Stimulated activated naive CD4-positive, alpha-beta T cell treated with Interleukin-2 at 50 U/mL for 16 hours (primary cell): ENCODE measurements at places on chromosomes 5 and 9.

GRCh38 chr5:175712313-175712680, 54.4 kb downstream of the HRH2 start:
- DNase-seq, result no peak

DNA sequence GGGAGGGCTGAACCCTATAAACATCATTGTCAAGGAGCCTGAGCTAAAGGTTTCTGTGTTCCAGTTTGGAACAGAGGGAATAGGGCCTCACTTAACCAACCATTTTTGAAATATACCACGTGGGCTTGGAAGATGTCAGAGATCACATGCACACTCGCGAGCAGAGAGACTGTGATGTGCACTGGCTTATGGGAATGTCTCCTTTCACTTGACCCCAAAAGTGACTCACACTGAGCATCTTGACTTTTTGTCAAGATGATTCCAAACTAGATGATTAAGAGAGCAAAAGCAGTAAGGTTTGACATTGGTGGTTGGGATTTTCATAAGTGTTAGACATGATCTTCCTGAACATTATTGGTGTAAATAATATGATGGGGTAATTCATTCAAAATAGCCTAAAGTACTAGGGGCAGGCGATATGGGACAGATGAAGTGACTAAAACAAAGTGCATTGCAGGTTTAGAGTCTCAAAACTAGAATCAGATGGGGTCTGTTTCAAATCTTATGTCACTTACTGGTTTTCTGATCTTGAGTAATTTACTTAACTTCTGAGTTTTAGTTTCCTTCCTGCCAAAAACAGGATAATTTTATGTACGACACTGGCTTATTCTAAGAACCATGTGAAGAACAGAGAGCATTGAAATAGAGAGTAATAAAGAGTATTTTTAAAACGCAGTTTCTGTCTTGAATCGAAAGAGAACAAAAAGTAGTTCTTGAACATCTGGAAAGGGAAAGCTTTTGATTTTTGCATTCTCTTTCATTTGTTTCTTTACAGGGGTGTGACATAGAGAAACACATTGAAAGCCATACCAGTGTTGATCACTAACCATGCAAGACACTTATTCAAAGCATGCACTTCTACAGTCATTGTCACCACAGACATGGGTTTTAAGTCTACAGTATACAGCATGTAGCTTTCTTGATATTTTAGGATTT, 383.0 kb downstream of the DIRAS2 start:
- no peak for DNase-seq

- peak; percentile 66 for DNase-seq
Measured at GRCh38 chr9:129624168-129624759, 1.7 kb upstream of the NTMT1 start.

- no peak for DNase-seq
Measured at GRCh38 chr5:145965804-145966203, 29.4 kb downstream of the SH3RF2 start.

DNA sequence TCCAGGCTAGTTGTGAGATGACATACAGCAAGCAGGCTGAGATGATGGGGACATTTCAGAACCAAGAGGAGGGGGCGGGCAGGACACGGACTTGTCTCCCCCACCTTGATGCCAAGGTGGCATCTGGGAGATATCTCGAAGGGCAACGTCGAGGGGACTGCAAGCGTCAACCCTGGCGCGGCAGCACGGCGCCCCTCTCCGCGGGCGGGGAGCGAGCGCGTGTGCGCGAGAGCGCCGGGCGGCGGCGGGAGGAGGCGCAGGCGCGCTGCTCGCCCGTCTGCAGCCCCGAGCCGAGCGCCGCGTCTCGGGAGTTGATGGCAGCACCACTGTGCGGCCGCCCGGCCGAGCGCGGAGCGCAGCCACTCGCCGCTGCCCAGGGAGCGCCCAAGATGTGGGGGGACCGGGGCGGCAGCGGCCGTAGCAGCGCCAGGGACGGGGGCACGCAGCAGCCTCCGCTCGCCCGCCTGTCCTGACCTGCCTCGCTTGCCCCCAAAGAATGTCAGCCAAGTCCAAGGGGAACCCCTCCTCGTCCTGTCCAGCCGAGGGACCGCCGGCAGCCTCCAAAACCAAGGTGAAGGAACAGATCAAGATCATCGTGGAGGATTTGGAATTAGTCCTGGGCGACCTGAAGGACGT, at the start of gene PRR16:
Gene PRR16 (plus strand): TSS at position 310 of the 636 bp plus-strand sequence.
- no peak for DNase-seq

- no peak for DNase-seq
Measured at GRCh38 chr5:139488260-139488659, 5.7 kb upstream of the STING1 start.

- DNase-seq, result no peak
Measured at GRCh38 chr9:108108280-108108851, 618.8 kb upstream of the KLF4 start.

- DNase-seq, result peak; percentile 81
Measured at GRCh38 chr9:34522971-34523797, at the start of gene ENHO. ENHO (minus strand) TSS chr9:34522990; CDS start chr9:34521695, 1,295 bp downstream.

GRCh38 chr9:93278144-93278543, 94.2 kb downstream of the WNK2 start:
- DNase-seq, result no peak

DNA sequence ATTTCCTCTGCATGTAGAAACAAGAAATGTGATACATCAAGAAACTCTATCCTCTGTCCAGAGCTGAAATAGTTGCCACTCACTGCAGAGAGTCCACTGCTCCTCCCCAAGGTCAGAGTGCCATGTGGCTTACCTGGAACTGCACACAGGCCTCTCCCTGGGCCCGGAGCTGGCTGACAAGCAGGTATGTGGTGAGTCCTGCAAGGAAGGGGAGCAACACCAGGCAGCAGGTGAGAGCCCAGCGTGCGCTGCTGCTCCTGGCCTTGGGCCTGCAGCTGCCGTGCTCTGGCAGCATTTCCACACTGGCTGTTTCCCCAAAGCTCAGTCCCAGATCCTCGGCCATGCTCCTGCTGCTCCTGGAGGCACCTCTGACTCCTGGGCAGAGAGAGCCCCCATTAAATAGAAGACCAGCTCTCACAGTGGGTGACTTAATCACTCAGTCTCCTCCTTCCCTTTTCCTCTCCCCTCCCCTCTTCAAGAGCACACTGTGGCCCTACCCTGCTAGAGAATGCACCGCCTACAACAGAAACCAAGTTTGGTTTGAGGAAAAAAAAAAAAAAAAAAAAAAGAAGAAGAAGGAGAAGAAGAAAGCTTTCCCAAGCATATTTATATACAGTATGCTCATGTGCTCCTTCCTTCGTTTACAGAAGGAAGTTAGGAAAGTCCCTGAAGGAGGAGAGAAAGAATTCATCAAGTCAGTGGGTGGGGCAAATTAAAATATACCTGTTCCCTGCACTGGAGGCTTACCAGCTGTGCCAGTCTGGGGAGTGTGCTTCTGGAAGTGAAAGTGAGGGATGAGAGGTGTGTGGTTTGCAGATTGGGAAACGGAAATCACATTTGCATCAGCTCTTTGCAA, at the start of gene TNFSF15:
Gene TNFSF15 (minus strand): TSS at position 370 of the 856 bp plus-strand sequence. CDS start 27 bp downstream, at position 343.
- DNase-seq, result peak; percentile 2

DNA sequence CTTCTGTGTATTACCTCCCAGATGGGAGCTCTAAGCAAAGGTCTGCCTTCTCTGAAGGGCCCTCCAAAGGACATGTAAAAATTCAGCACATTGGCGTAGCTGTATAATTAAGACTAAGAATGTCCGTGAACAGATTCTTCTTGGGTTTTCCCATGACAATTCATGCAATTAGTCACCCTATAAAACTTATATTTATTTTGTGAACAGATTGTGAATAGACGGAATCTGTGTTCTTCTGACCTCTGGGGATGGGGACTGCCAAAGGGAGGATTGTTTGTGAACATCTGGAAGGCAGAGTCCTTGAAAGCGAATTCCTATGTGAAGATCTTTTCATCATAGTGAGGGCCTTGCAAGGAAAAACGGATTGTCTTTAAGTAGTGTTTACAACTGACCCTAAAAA, 111.3 kb downstream of the EGFLAM start:
- no peak for DNase-seq
